ENCODE measurements at places on chromosomes 11 and 22.

- DNase-seq = no peak
These were observed 178.9 kb downstream of the CTTN start for GRCh38 chr11:70577258-70577603.

GRCh38 chr22:49296561-49296960, 531.1 kb downstream of the BRD1 start:
- DNase-seq = no peak

GRCh38 chr11:125168918-125169456, 4.4 kb downstream of the PKNOX2 start:
- DNase-seq = no peak

DNA sequence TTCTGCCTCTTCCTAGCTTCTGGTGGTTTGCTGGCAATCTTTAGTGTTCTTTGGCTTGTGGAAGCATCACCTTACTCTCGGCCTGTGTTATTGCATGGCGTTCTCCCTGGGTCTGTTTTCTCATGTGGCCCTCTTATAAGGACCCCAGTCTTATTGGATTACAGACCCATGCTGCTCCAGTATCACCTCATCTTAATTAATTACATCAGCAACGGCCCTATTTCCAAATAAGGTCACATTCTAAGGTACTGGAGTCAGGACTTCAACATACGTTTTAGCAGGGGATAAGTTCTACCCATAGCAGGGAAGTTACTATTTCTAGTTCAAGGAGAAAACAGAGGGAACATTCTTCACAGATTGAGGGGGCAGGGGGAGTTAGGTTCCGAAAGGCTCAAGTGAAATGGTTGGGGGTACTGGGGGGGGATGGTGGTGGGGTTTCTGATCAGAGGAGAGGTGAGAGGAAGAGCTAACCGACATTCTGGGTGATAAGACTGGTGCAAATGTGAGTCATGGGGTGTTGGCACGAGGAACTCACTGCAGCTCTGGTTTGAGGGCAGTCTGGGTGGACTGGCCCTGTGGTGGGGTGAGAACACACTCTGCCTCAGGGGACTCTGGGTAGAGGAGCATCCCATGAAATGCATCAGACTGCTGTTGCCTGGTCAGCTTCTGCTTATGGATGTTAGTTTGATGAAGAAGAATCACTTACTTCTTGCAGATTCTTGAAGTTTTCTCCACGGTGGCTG, 51.5 kb upstream of the ZBED5 start:
- no peak for DNase-seq

- no peak for DNase-seq
These were observed 25.6 kb downstream of the FADS2 start for GRCh38 chr11:61853698-61854169.

- DNase-seq = no peak
These were observed 248.5 kb downstream of the ETS1 start for GRCh38 chr11:128338811-128339210.

DNA sequence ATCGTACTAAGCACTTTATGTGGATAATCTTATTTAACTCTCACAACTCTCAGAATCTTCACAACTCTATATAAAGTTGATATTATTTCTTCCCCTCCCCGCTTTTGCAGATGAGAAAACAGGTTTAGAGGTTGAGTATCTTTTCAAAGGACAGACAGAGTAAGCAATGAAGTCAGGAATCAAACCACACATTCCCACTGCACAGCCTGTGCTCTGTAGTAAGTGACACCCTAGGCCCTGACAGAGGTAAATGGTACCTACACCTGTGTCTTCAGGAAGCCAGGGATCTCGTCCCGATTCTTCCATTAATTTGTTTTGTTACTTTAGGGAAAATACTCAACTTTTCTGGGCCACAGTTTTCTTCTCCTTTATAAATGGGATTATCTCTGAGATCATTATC, 172.5 kb upstream of the MTMR2 start:
- no peak for DNase-seq

DNA sequence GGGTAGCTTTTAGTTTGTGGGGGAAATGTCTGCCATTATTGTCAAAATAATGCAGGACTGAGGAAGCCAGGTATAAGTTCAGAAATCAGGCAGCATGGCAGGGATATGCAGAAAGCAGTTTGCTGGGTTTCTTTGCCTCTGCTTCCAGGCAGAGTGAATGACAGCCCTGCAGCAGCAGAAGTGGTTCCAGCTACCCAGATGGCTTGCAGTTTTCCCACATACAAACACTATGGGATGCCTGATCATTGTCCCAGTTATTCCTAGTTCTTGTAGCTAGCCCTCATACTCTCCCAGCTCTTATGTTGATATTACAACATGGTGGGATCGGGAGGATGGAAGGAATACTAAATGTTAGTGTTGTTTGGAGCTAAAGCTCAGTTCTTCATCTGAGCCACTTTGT, 2.8 kb upstream of the DIXDC1 start:
- DNase-seq = no peak

GRCh38 chr11:13216711-13217075, 60.9 kb upstream of the BMAL1 start:
- no peak for DNase-seq

DNA sequence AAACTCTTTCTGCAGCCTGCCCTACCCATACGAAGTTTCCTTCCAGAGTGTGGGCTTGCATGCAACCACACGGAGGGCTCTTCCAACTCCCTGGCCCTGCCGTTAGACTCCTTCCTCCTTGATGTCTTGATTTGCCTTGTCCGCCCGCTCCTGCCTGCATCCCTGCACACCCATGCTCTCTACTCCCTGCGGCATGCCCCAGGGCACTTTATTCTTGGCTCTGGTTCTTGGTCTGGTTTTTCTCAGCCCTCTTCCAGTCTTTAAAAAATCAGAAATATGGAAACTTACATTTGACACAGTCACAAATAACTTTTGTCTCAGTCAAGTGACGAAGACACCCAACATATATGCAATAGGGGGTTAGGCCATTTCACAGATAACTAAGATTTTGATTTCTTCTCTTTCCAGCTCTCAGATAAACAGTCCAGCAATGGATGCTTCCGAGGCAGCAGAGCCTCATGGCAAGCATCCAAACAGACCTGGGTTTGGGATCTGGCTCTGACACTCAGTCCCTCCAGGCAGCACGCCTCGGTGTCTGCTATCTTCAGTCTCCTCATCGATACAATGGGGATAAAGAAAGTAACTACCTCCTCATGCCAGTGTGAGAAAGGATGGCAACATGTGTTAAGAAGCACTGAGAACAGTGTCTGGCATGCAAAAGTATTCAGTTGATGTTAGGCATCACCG, 15.7 kb upstream of the OPCML start:
- no peak for DNase-seq

GRCh38 chr11:88313441-88313840, 24.1 kb downstream of the CTSC start:
- no peak for DNase-seq

DNA sequence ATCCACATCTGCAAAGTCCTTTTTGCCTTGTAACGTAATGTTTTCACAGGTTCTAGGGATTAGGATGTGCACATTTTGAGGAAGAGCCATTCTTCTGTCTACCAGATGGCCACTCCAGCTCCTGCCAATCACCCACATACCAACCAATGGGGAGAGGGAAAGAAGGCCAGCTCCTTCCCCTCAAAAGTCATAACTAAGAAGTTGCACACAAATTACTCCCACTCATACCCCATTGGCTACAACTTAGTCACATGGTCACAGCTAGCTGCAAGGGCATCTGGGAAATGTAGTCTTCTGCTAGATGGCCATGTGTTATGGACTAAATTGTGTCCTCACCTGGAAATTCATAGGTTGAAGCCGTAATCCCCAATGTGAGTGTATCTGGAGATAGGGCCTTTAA, 15.4 kb upstream of the MYOD1 start:
- no peak for DNase-seq

DNA sequence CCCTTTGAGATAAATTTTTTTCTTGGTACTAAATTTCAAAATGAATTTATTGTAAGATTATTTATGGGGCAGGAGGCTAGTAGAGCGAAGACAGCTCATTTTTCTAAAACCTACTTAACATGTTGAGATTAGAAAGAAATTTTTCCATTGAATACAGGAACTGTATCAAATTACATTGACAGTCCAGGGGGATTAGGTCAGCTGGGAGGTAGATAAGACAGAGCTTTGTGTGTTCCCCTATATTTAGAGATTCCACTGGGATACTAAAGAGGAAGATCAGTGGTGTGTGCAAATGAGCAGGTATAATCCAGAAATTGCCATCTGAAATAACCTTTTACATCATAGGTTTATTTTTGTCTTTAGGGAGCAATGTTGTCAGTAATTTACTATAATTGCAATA, 32.1 kb downstream of the ENDOD1 start:
- no peak for DNase-seq

GRCh38 chr11:45843158-45843924, 3.9 kb upstream of the CRY2 start:
- peak; percentile 88 for DNase-seq

- no peak for DNase-seq
These were observed 72.4 kb upstream of the CARD18 start for GRCh38 chr11:105211806-105212554.

DNA sequence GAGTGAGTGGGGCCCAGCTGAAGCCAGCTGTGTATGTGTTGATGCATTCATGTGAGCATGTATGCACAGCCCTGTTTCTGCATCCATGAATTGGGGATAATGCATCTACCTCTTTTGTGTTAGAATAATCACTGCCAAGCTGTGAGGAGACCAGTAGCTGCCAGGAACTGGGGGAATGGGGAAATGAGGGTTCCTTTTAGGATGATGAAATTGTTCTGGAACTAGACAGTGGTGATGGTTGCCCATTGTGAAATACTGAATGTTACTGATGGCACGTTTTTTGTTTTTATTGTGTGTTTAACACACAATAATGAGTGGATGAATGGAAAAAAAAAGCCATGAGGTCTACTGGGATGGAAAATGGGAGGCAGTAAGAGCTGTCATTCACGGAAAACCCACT, 45.3 kb upstream of the WNT11 start:
- no peak for DNase-seq

DNA sequence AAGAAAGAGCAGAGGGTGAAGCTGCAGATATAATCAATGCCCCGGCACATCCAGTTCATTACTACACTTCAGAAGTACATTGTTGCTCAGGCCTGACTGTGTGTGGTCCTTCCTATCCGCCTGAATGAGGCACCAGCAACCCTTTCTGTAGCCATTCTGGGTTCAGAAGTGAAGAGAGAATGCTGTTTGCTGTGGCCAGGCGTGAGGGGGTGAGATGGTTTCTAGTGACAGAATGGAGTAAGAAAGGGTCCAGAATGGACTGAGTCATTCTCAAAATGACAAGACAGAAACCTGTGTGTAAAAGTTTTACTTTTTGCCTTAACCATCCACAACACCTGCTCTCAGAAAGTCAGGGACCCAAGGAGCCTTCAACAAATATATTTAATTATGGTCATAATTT, 334.8 kb downstream of the GUCY1A2 start:
- DNase-seq = no peak

DNA sequence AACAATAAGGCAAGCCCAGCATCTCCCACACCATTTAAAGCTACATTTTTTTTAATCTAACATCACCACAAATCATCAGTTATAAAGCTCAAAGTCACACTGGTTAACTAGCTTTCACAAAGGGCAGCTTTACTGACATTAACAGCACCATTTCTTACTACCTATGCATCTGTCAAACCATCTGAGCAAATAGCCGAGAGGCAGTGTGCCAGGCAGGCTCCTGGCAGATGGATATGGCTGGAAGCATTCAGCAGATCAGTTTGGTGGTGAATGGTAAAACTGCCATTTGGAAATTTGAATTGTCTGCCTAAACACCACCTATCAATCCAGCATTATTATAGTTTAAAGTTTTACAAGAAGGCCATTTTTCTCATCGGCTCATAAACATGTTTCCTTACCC, 131.2 kb downstream of the TTC28 start:
- no peak for DNase-seq

- no peak for DNase-seq
These were observed 572 bp upstream of the CABP2 start for GRCh38 chr11:67523556-67524479.

DNA sequence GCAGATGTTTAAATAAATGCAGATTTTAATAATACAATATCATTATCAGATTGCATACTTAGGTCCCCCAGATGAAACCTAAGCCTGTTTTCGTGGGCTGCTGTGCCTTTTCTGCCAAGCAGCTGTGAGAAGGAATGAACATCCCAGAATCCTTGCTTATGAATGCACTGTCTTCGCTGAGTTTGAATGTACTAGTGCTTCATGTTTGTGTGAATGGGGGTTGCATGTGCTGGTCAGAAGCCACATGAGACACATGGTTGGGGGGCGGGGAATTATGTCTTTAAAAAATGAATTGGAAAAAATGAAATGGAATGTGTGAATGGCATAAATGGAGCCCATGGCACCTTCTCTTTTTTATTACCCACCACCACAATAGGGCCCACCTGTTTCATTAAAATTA, 125.4 kb upstream of the HSD17B12 start:
- DNase-seq = no peak

DNA sequence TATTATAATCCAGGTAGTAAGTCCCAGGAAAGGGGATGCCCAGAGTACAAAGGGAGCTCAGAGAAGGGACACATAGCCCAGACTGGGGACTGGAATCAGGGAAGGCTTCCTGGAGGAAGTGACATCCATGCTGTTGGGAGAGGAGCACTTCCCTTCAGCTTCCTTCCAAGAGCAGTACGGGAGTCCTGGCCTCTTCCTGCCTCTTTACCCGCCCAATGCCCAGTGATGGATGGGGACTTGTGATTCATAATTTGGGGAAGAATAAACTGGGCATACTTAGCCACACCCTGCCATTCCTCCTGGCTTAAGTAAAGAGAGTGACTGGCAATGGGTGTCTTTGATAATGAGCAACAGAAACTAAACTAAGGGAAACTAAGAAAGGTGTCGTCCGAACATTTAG, 11.5 kb downstream of the C11orf91 start:
- DNase-seq = no peak

- no peak for DNase-seq
These were observed 27.2 kb upstream of the SYT13 start for GRCh38 chr11:45313171-45313865.

DNA sequence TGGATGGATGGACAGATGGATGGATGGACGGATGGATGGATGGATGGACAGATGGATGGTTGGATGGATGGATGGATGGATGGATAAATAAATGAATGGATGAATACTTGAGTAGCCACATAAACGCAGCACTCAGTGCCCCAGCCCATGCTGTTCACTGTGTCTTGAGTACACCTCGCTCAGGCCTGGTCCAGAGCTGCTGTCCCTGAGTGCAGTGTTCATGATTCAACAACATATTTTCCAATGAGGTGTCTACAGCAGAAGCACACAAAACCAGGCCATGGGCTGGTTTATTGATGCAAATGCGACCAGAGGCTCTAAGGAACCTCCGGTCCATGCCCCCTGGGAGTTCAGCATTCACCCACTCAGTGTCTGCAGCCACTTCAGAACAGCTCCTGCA, 584.3 kb downstream of the BRD1 start:
- no peak for DNase-seq
